Activated effector memory CD4-positive, alpha-beta T cell treated with Interleukin-2 at 50 U/mL for 16 hours (primary cell): ENCODE measurements at places on chromosomes 3 and 15.

GRCh38 chr3:62277450-62277849, 95.9 kb downstream of the FEZF2 start:
- no peak for DNase-seq

DNA sequence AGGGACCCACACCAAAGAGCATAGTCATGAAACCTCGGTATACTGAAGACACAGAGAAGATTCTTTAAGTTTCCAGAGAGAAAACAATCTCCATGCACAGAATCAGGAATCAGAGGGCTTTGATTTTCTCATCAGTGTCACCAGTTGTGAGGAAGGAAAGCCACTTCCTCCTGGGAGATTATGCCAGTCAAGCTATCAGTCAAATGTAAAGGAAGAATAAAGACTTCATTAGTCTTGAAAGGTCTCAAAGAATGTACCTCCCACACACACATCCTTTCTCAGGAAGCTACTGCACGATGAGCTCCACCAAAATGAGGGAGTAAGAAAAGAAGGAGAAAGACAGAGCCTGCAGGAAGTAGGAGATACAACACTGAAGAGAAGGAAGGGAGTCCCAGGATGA, 486.3 kb downstream of the SHQ1 start:
- DNase-seq: no peak

- DNase-seq: no peak
These were observed 1.1 kb upstream of the CD200R1 start for GRCh38 chr3:112976001-112976400.

GRCh38 chr3:124248471-124249028, 256.6 kb upstream of the ROPN1 start:
- no peak for DNase-seq

GRCh38 chr3:33525232-33525631, 85.0 kb upstream of the UBP1 start:
- no peak for DNase-seq

GRCh38 chr3:58383904-58384303, 49.7 kb downstream of the PDHB start:
- DNase-seq: no peak

DNA sequence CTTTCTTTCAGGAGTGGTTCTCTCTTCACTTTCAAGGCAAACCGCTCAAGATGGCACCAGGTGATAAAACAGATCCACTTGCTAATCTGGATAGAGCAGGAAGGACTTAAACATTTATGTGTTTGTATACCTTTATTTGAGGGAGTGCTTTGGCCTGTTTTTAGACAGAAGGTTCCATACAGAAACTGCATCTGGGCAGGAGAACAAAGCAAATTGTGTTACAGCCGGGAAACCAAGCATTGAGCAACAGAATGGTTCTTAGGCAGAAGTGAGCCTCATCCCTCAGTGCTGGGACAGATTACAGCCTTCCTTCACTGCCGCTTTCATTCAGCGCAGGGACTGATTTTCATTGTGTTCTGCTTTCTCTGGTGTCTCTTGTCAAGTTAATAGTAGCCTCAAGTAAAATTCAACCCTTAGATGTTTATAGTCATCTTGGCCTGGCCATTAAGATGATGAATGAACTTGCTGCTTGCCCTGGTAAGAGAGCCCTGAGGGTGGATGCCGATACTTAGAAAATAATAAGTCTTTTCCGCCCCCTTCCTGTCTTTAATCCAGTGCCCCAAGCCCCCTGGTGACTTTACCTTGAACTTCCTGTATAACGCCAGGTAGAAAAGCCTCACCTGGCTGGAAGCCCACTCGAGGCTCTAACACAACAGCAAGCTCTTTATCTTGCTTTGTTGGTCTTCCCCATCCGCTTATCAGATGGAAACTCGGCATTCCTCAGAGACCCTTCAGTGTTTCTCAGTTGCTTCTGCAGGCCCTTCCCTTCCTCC, 168.0 kb upstream of the CTDSPL start:
- no peak for DNase-seq
